NCI-H1930 (cell line): ENCODE measurements at places on chromosomes 7 and 10.

- no peak for DNase-seq
Measured at GRCh38 chr7:106064316-106064715, 47.8 kb downstream of the SYPL1 start.

GRCh38 chr10:84054743-84055142 lies 84.6 kb upstream of the GHITM start:
- DNase-seq = no peak

GRCh38 chr7:2955269-2955668 lies 88.4 kb downstream of the CARD11 start:
- no peak for DNase-seq

- DNase-seq = no peak
Measured at GRCh38 chr10:1629326-1630198, 107.8 kb downstream of the ADARB2 start.

DNA sequence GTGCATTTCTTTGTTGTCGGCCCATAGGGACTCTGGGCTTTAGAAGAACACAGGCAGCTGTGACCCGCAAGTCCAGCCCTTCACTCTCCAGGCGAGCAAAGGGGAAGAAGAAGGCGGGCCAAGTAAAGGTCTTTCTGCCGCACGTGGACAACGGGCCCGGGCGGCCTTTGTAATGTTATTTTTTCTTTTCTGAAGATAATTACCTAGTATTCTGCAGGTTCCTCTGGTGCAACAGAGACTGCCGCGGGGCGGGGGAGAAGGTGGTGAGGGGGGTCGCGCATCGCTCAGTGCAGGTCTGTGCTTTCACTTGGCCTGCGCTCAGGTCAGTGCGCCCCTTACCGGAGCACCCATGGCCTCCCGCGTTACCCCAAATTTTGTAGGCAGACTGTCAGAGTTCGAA lies 7.1 kb upstream of the TBX20 start:
- DNase-seq = no peak

DNA sequence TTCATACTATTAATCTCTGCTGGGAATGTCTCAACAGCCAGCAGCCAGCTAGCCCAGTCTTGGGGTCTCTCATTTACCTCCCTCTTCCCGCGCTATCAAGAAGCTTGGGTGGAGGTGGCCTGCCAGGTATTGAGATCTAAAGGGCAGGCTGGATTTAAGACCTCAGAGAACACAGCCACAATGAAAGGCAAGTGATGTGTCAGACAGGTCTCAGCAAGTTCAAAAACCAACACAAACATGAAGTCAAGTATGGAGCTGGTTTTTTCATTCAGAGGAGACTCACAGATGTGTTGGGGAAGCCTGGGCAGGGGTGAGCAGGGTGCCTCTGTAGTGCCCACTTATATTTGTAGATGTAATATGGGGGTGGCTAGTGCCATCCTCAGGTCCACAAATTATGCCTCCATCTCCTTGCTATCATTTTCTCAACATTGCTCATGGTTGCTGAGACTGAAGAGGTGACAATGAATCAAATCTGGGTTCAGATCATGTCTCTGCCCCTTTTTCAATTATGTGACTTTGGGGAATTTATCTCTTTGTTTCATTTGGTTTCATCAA lies 27.7 kb upstream of the CROT start:
- DNase-seq = no peak

DNA sequence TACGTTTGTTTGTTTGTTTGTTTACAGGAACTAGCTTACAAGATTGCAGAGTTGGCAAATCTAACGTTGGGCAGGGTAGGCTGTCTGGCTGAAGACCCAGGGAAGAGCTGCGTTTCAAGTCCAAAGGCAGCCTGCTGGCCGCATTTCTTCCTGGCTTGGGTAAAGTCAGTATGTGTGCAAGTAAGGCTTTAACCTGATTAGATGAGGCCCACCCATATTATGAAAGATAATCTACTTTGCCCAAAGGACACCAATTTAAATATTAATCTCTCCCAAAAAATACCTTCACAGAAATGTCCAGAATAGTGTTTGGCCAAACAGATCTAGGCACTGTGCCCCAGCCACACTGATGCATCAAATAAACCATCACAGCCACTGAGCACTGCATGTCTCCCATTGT lies 228.9 kb upstream of the HABP2 start:
- no peak for DNase-seq

DNA sequence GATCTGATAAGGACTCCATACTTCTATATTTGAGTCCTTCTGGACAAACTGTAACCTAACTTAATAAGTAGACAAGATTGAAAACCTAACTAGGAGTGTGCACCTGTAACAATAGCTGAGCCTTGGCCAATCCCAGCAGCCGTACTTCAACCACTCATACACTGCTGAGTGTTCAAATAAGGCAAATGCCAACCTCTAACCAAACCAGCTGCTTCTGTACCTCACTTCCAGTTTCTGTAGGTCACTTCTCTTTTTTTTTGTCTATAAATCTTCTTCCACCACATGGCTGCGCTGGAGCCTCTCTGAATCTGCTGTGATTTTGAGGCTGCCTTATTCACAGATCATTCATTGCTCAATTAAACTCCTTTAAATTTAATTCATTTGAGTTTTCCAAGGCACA lies 753.2 kb downstream of the DNAJB9 start:
- DNase-seq = no peak

DNA sequence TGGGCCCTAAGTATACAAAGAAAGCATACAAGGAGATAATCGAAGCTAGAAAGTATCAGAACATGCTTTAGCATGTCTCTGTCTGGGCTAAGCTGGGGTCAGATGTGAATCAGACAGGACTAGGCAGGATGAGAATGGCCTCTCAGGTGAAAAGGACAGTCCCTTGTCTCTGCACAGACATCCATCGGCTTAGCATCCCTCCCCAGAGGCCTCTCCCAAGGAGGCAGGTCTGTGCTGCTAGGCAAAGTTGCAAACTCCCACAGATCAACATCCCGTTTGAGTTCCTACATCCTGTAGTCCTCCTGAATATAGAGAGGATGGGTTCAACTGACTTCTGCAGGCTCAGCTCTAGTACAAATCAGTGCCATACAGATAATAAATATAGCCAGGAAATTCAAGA lies 24.5 kb downstream of the CHST15 start:
- no peak for DNase-seq

- DNase-seq = no peak
Measured at GRCh38 chr7:28853150-28853549, 105.0 kb downstream of the TRIL start.

DNA sequence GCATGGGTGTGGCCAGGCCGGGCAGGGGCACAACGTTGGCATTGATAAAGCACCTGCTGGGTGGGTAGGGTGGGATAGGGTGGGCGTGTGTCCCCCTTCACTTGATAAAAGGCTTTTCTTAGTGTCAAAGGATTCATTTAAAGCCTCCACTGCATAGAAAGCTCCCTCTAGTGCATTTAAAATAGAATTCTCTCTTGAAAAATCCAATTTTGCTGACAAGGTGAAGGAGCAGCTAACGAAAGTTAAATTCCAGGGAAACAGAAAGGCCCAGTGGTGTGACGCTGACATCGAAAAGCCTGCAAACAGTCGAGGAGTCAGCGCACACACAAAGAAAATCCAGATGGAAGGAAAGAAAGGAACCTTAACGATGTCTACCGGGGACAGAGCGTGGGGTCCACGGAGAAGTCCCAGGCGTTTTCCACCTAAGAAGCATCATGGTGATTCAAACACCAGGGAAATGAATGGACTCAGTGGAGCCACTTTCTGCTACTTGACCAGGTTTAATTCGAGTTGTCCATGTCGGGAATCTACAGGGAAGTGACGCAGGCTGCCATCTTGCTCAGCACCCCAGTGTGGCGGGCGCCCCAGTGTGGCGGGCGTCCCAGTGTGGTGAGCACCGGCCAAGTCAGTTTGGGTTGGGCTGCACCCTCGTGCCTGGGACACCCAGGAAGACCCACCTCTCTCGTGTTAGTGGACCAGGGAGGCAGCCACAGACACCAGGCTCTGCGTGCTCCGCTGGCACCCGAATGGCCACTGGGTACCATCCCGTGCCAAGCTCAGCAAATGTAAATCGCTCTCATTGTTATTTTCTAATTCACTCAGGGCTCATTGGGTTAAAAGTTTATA lies 217.8 kb downstream of the DNAJB6 start:
- DNase-seq = no peak

DNA sequence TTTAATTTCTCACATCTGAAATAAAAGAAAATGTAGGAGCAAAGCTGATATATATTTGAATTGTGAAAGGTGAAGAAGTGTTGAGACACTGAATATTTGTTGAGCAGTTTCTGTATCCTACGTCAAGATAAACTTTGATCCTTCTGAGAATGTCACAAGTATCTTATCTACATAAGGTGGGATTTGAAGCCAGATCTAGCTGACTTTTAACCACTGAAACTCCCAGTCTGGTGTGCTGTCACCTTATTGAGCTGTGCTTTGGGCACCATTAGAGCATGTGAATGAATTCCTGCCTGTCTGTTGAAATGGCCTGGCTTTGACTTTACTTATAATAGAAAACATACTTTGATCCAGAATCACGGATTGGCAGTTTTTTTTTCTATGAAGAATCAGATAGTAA lies 15.2 kb downstream of the GPR141 start:
- DNase-seq = no peak

DNA sequence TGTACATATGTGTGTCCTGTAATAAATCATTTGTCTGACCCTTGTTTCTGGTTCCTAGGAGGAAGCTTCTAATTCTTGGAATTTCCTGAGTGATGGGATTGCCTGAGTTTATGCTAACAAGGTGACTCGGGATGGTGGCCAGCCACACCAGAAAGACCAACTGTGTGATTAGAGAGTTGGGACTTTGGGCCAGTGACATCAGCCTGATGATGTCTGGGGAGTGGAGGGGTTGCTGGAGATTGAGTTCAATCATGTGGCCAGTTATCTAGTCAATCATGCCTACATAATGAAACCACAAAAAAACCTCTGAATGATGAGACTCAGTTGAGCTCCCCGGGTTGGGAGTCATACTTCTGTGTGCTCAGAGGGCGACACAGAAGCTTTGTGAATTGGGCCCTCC lies 23.5 kb upstream of the CARD11 start:
- DNase-seq = no peak

DNA sequence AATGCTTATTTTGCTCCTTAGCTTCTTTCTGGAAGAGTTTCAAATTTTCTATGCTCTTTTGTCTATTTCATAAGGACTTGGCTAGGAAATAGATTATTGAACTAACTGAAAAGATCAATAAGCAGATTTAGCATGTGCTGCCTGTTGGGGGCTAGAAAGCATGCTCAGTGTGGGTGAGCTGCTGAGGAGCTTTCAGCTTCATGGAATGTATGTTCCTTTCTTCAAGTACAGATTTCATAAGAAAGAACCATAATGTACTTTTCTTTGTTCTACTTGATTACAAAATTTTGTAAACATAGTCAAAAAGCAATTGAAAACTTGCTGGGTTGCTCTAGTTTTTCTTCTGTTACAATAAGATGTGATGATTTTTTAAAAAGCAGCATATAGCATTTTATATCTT lies 73.8 kb downstream of the TAF3 start:
- no peak for DNase-seq

- DNase-seq = no peak
Measured at GRCh38 chr10:33818343-33818742, 483.9 kb upstream of the NRP1 start.

DNA sequence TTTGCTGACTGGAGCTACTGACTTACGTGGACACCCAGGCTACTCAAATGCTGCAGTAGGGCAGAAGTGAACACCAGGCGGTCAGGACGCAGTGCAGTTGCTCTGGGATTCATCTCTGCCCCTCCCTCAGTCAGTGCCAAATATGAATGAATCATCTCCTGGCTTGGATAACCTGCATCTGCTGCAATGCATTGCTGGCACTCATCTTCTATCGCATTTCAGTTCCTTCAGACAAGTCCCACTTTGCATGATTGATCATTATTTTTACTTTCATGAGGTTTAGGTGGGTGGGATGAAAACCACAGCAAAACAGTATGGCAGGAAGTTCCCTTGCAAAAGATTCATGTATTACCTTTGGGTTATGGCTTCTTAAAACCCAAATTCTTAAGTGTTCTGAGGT lies 224.6 kb upstream of the NRP1 start:
- no peak for DNase-seq

DNA sequence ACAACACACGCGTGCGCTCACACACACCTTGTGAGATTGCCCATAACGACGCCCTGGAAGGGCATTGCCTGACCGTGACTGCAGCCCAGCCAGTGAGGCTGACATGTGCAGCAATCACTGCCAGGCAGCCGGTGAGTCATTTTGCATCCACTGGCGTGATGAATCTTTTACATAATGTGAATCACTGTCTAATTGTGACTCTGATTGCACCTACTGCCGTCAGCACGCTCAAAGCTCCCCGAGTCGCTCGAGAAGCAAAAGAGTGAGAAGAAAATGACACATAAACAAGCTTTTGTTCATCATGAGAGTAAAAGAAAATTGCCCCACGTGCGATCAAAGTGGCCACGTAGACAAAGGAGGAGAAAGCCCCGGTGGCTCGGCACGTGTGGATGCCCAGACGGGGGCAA lies 117.4 kb upstream of the PFKP start:
- no peak for DNase-seq

DNA sequence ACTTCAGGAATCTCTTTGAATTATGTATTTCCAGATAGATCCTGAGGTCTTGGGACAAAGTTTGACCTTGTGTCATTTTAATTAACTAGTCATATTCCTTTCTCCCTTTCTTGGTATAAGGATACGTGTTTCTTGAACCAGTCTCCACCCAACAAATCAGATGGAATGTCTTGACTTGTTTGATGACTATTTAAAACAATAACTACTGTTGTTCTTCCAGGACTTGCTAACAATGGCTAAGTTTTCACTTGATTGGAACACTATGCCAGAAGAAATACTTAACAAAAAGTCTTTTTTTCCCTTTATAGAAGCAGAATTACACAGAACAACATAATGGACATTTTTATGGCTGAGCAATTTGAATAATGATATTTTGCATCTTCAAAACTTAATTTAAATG lies 43.0 kb upstream of the WIPF3 start:
- no peak for DNase-seq

GRCh38 chr10:126161691-126162090 lies 226.6 kb downstream of the ADAM12 start:
- no peak for DNase-seq

GRCh38 chr7:141288626-141289025 lies 214.8 kb downstream of the TMEM178B start:
- DNase-seq = no peak

DNA sequence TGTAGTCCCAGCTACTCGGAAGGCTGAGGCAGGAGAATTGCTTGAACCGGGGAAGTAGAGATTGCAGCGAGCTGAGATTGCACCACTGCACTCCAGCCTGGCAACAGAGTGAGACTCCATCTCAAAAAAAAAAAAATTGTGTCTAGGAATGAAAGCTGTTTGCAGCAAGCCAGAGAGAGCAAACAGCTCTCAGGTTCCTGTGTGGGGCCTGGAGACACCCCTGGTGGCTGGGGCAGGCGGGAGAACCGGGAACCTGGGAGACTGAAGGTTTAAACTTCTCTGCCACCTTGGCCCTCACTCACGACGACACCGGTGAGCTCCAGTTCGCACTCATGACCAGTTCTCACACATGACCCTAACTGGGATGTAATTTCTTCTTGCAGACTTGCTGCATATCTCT lies 13.2 kb upstream of the UNCX start:
- no peak for DNase-seq
